GM12878 (cell line): ENCODE measurements at places on chromosomes 2 and 18. TPM values are rescaled to one million over a fixed set of nuclear protein-coding genes. Genes with fewer than 3 reads are reported as not detected.

The ADCYAP1 gene
- total RNA-seq: not detected in 2 replicates

The EMILIN1 gene
- 1.6 and 1.7 TPM in 2 replicates for total RNA-seq

The AOX1 gene
- total RNA-seq: 0.56 and 0.80 TPM in 2 replicates

The SERPINB13 gene
- not detected in 2 replicates for total RNA-seq

The RDH14 gene
- 20.3 and 21.6 TPM in 2 replicates for total RNA-seq

The PER2 gene
- 11.1 and 15.1 TPM in 2 replicates for total RNA-seq

The SOWAHC gene
- 2.0 and 2.6 TPM in 2 replicates for total RNA-seq
